Bronchial epithelial cell (primary cell): ENCODE measurements at places on chromosomes 16 and 17.

- no peak for DNase-seq
Observed at GRCh38 chr16:29757950-29758466, 12.2 kb upstream of the C16orf54 start.

DNA sequence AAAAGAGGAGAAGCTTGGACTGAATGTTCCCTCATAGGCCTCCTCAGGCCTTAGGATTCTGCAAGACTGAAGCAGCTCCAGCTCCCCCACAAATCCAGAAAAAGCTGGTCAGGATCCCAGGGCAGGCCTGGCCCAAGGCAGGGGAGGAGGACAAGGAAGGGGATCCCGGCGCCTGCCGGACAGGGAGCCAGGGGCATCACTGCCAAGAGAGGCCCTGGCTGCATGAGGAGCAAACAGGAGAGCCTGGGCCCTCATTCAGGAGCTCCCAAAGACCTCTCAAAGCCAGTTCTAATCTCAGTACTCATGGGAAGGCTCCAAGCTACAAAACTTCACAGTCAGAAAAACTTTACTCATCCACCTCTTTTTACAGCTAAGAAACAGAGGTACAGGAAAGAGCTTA, 67.3 kb downstream of the ZNF423 start:
- DNase-seq: no peak

- DNase-seq: no peak
Observed at GRCh38 chr17:48790607-48791127, 26.4 kb downstream of the TTLL6 start.

GRCh38 chr17:38703742-38704605, 1.1 kb upstream of the MLLT6 start:
- peak; percentile 25 for DNase-seq

DNA sequence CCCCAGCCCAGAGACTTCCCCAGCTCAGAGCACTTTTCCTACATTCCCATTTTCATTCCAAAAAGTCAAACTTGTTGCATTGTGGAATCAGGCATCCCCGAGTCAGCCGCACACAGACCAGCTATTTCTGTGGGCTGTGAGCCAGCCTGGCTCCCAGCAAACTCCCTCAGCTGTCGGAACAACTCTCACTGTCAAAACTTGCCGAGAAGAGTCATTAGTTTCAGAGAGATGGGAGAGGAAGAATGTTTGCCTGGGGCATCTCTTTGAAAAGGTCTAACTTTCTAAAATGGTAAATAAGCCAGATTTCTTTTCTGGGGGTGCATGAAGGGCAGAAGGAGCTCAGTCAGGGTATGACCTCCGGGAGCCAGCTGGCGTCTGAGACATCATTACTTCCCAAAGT, 280.0 kb downstream of the TMEM114 start:
- DNase-seq: no peak

- no peak for DNase-seq
Observed at GRCh38 chr17:63758428-63758827, 15.0 kb downstream of the CCDC47 start.

- no peak for DNase-seq
Observed at GRCh38 chr16:34802848-34803599, 1343.6 kb downstream of the TP53TG3F start.

DNA sequence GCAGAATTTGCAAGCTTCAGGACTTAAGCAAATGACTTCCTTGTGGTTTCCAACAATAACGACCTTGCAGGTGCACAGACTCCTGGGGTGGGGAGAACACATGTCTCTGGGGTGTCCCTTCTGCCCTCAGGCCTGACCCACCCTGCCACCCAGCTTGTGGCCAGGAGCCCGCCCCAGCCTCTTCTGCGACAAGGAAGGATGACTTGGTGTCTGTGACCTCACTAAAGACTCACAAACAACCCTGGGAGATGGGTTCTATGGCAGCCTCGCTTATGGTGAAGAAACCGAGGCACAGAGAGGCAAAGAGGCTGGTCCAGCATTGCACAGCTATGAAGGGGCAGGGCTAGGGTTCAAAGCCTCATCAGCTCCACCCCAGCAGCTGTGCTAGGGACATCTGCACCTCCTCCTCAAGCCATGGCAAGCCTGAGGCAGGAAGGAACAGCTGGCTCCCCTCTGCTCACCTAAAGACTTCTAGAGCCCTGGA, 2.6 kb downstream of the ATP2A3 start:
- DNase-seq: no peak

GRCh38 chr17:74332017-74332650, 6.1 kb downstream of the KIF19 start:
- no peak for DNase-seq

DNA sequence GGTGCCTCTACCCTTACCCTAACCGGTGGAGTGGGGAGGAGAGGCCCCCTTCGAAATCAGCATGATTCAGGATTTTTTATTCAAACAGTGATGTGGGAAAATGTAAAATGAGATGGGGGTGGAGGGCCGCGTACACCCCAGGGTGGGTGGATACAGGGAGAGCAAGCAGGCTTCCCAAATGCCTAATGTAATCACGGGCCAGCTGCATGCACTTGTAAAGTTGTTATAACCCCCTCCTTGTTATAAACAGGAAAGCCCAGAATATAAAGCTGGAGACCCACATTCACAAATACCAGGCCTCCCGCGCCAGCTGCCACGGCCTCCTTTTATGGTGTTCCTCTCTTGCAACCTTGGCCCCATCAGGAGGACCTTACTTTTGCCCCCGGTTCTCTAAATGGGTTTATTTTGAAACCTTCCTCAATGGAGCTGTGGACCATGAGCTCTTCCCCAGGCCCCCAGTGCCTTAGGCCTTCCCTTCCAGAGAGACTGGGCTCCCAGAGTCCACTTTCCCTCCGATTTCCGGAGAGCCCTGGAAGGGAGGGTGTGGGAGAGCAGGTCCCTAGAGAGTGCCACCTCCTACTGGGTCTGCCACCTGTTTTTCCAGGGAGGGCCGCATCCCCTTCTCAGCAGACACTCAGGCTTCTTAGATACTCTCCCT, 906 bp upstream of the FOXL1 start:
- DNase-seq: no peak

GRCh38 chr16:65219786-65220185, 97.9 kb upstream of the CDH11 start:
- no peak for DNase-seq

DNA sequence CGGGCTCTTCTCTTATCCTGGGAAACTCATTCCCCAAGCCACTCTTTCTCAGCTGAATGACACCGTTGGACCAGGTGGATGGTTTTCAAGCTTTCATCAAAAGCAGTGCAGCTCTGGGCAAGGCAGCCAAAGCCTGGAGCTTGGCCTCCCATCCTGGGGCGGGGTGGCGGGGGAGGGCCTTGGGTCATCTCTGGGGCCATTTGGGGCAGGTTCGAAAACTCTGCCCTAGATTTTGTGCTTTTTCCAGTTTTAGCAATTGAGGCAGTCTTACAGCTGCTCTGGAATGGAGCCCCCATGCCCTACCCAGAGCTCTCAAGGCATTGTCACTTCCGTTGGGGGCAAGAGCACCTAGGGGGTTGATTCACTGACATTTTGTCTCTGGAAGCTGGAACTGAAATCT, 9.1 kb downstream of the MPRIP start:
- DNase-seq: no peak

DNA sequence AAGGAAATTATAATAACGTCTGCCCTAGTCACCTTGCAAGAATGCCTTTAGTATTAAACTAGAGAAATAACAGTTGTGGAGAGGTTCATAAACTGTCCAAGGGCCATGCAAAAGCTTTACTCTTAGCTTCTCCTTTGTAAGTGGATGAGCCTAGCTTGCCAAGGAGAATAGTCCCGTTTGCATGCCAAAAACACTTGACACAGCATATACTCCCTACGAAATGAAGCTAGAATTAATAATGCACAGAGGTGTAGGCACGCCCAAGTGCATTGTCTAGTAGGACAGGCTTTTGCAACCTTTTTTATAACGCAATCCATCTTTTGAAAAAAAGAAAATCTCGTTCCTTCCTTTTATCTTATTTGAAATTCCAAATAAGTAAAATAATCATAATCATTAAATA, 12.8 kb upstream of the CDRT4 start:
- DNase-seq: no peak

DNA sequence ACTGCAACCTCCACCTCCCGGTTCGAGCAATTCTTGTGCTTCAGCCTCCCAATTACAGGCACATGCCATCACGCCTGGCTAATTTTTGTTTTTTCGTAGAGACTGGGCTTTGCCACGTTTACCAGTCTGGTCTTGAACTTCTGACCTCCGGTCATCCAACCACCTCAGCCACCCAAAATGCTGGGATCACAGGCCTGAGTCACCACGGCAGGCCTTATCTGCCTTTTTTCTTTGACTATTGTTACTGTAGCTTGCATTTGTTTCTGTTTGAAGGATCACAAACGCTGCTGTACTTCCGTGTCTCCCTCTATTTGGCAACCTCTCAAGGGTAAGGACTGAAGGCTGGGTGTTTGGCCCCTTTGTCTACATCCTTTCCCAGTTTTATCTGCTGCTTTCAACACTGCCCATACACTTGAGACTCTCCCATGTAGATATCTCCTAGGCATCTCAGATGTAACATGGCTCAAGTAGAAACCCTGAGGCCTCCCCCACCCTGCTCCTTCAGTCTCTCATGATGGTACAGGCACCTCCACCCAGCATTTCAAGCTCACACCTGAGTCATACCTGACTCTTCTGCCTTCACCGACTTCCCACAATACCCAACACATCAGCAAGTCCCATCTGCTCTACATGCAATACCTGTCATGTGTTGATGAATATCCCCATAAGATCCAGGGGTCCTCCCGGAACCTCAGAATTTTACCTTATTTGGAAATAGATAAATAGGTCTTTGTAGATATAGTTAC, 219.0 kb downstream of the CPPED1 start:
- DNase-seq: peak; percentile 15

- DNase-seq: no peak
Observed at GRCh38 chr17:45427181-45427835, 5.4 kb downstream of the ARHGAP27 start.

DNA sequence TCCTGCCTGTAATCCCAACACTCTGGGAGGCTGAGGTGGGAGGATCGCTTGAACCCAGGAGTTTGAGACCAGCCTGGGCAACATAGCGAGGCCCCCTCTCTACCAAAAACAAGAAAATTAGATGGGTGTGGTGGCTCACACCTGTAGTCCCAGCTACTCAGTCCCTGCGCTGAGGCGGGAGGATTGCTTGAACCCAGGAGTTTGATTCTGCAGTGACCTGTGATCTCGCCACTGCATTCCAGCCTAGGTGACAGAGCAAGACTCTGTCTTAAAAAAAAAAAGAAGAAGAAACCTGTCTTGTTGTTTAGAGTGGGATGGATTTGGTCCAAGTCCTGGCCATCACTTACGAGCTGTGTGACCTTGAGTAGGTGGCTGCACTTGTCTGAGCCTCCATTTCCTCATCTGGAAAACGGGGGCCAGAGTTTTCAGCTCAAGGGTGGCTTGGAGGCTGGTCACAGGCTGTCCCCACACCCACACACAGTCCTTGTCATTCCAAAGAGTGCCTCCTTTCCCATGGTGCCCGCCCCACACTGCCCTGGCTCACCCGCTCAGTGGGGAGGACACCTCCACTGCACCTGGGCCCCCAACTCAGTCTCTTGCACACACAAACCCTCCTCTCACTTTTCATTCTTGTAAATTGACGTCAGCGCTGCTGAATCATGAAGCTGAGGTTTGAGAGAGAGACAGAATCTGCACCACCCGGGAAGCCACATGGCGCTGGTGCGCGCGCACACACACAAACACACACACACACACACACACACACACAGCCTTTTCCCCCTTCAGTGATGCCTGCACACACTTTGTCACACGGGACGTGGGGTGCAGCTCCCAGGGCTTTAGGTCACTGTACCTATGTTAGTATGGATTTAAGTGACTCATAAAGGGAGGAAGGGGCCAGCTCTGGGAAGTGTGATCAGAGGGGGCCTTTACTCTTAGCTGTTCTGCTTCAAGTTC, 4.2 kb downstream of the SOCS1 start:
- DNase-seq: peak; percentile 23

DNA sequence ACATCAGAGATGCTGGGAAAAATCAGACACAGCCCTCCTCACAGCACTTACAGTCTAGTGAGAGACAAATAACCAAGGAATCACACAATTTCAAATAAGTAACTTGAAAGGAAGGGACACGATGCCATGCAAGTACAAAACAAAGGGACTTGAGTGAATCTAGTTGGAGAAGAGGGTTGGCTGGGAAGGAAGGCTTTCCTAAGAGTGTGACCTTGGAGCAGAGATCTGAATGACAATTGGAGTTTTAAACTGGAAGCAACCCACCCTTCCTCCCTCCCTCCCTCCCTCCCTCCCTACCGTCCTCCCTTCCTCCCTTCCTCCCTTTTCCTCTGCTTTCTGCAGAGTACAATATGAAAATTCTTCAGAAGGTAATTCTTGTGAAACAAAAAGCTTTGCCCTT, 31.1 kb downstream of the ADAMTS18 start:
- DNase-seq: no peak

GRCh38 chr17:5644065-5644464, 59.8 kb upstream of the NLRP1 start:
- no peak for DNase-seq

- DNase-seq: no peak
Observed at GRCh38 chr17:74231928-74232907, 18.8 kb downstream of the TTYH2 start.

DNA sequence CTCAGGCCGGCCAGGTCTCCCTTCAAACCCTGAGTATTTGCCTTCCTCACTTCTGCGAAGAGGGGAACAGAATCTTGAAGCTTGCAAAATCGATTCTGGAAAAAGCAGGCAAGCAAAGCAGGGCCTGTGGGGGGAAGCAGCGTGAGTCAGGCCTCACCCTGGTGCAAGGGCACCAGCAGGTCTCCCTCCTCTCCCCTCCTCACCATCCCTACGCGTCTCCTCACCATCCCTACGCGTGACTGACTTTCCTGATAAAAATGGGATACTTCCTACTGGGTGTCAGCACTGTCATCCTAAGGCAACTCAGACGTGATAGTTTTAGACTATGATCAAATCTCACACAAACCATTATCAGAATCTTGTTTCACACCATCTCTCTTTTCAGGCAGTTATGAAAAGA, 12.1 kb downstream of the CMTM3 start:
- DNase-seq: no peak

GRCh38 chr16:3121851-3122467, 9.6 kb downstream of the ZNF205 start:
- DNase-seq: no peak

GRCh38 chr17:72077326-72077960, 43.4 kb upstream of the SOX9 start:
- peak; percentile 94 for DNase-seq
